ENCODE measurements at places on chromosomes 5 and 9.
A peak's percentile ranks its signal among the peaks of the same experiment; 100 is the strongest.

- DNase-seq: no peak
These were observed 31.1 kb downstream of the EGFLAM start for GRCh38 chr5:38289457-38289856.

- no peak for DNase-seq
These were observed 1819.8 kb downstream of the MAT2B start for GRCh38 chr5:165325221-165325620.

DNA sequence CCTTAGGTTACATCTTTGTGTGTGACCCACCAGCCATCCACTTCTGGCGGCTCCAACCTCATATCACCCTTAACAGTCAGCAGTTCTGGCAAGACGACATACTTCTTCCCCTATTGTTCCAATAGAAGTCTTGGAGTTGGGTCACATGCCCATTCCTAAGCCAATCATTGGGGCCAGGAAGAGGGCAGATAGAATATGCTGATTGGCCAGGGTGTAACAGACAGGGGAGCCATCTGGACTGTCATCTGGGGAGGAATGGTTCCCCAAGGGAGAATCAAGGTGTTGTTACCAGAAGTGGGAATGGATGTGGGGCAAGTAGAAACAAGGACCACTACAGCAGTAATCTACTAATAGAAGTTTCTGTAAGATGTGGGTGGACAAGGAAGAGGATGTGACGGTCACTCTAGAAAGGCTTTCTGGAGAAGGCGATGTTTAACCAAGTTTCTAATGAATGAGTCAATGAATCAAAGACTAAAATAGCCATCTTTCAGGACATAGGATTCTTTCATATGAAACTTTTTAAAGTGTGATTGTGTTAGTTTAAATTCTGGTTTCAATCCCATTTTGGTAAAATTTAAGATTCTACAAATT, 200.4 kb downstream of the ARHGAP26 start:
- DNase-seq: no peak

DNA sequence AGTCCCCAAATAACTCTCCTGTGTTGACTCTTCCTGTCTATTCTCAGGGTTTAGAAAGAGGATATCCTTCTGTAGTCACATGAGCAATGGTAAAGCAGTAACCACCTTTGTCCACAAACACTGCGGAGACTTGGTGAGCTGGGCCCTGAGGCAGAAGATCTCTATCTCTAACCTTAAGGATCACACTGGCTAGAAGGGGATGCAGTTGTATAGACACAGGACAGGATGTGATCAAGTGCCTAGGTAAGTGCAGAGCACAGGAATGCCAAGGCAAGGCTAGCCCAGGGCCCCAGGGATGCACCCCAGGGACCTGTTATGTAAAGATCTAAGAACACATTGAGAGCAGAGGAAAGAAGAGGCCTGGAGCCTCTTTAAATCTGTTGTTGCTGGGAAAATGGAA, 610.5 kb downstream of the IRX1 start:
- no peak for DNase-seq

DNA sequence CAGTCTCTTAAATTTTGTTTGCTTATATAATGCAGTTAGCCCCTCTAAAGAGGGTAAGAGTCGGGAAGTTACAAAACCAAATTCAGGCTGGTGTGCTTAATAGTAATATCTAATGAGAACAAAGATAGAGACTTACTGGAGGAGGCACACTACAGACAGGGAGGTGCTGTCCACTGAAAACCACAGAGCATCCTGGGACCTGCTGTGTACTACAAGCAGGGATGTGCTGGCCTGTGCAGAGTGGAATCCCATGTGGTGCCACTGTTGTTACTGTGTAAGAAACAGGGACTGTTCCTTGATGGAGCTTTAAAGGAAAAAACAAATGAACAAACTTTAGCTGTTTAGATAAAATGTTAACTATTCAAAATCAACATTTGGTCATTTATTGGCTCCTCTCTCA, 42.4 kb downstream of the RNF38 start:
- no peak for DNase-seq

DNA sequence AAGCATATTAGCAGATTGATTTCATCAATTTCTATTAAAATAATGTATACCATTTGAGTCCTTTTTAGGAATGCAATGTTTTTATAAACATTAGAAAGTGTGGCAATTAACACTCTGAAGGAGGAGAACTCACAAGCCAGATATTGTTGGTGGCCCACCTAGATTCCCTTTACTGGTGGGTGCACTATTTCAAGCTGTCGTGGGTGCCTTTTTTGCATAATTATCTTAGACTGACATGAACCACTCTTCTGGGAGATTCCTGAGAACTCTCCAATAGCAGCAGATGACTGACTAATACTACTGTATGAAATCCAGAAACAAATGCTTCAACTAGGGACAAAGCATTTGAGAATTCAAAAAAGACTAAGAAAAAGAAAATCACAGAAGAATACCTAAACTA, 526.0 kb downstream of the CDH18 start:
- no peak for DNase-seq

- DNase-seq: no peak
These were observed 475 bp downstream of the DDX31 start for GRCh38 chr9:132669319-132669697.

DNA sequence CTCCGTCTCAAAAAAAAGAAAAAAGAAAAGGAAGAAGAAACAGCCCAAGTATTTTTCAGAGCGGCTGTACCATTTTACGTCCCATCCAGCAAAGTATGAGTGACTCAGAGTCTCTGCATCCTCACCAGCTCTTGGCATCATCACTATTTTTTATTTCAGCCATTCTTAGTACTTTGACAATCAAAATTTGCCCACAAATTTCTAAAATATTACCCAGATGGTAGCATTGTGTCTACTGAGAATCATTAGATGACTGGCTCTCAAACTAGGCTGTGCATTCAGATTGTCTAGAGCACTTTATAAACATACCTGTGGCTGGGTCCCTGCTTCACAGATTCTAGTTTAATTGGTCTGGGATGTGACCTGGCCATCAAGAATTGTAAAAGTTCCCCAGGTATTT, 21.6 kb upstream of the MELK start:
- no peak for DNase-seq

DNA sequence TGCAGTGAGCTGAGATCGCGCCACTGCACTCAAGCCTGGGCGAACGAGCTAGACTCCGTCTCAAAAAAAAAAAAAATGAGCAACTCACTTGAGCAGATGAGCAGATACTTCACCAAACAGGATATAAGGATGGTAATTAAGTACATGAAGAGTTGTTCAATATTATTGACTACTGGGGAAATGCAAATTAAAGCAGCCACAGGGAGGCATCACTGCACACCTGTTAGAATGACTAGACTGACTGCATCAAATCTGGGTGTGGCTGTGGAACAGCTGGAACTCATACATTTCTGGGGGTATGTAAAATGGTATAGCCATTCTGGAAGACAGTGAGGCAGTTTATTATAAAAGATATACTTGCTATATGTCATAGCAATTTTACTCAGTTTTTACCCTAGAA, 93.0 kb downstream of the WNK2 start:
- no peak for DNase-seq

DNA sequence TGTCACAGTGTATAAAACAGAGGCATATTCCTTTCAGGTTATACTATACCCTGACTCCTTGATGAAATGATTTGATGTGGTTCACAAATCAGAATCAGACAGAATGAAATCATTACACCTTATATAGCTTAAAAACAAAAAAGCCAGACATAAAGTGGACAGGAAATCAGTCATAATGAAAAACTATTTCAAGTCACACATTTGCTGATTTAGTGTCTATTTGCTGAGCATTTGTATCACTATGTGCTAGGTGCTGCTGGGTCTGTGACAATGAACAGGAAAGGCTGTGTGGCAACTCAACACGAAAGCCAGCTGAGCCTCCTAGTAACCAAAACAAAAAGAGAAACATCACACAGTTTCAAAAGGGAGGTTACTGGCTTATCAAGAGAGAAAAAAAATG, 194.0 kb downstream of the EFNA5 start:
- DNase-seq: peak; percentile 42
